ENCODE measurements at places on chromosomes 2 and 18.

DNA sequence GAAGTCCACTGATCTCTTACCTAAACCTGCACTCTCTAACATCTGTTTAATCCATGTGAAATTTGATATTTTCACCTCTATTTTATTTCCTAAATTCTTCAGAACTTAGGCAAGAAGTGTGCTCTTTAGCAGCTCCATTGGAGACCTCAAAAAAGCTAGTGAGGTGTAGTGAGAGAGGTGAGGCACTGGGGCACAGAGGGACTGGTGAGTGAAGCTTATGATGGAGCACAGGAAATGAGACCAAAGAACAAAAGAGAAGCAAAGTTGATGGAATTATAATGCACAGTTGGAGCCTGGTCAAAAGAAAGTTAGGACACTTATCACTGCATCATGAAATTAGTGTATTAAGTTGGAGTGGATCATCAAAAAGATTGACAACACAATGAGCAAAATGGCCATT is 1050.7 kb upstream of the NRXN1 start:
- DNase-seq, result no peak

- no peak for DNase-seq
Observed at GRCh38 chr2:233838726-233839446, 15.4 kb downstream of the HJURP start.

DNA sequence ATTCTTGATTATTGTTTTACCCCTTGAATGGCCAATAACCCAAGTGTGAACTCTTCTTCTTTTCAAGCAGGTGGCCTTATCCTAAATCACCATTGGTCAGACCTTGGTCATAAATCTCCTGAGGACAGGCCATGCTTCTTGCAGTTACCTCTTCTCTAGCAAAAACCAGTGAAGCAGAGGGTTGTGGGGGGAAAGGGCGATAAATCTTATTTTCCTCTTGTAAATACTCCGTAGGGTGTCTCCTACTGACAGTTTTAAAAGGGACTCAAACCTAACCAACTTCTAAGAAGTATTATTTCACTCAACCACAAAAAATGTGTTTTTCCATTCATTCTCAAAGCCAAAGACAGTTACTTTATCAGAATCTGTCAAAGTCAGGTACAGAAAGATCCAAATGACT is 168.1 kb upstream of the RMP24 start:
- no peak for DNase-seq

- DNase-seq, result no peak
Observed at GRCh38 chr2:168138374-168138773, 109.0 kb downstream of the STK39 start.

- DNase-seq, result no peak
Observed at GRCh38 chr18:6639305-6639704, 90.2 kb upstream of the ARHGAP28 start.

DNA sequence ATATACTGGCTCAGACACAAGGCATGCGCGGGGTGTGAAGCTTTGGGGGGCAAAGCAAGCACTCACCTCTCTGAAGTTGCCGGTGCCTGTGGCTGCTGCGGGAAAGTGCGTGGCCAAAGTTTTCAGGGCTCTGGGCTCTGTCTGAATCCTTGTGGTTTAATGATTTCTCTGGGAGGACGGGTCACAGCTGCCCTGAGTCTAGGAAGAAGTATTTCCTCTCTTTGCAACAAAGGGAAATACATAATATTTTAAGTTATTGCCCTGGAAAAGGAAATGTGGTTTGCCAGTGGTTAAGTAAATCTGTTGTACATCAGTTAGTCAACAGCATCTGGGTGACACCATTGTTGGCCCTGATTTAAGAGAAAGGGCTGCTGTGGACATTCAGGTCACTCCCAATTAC is 56.7 kb upstream of the ZDBF2 start:
- no peak for DNase-seq

- no peak for DNase-seq
Observed at GRCh38 chr2:107687073-107687472, 139.6 kb upstream of the RGPD4 start.

- no peak for DNase-seq
Observed at GRCh38 chr2:121873864-121874263, 118.4 kb downstream of the TSN start.

- DNase-seq, result no peak
Observed at GRCh38 chr18:46247942-46248341, 143.8 kb downstream of the HAUS1 start.

DNA sequence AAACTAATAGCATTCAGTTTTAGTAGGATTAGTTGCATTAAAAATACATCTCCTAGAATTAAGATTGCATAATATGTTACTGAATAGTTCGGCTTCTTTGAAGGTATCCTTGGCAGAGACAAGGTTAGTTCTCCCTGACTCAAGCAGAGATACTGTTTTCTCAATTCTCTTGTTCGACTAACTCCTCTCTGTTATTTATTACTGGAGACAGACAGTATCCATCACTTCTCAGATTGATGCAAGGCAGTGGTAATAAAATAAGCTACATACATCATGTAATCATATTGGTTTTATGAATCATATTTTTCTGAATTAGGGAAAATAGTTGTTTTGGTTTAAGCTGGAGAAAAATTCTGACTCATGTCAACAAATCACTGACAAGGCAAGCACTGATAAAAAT is 134.8 kb downstream of the SLC8A1 start:
- DNase-seq, result no peak

- no peak for DNase-seq
Observed at GRCh38 chr2:18900691-18901141, 311.3 kb upstream of the NT5C1B start.

DNA sequence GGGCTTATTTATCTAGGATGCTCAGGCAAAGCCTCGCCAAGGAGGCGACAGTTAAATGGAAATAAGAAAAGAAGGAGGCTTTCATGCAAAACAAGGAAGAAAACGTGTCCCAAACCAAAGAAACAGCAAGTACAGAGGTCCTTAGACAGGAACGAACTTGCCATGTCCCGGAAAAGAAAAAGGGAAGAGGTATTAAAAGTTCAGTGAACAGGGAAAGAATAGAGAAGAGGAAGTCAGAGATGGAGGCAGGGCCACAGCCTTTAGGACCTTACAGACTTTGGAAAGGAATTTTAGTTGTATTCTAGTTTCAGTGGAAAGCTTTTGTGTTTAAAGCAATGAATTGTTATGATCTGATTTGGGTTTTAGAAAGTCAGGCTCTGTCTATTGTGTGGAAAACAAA is 22.1 kb downstream of the IKZF2 start:
- DNase-seq, result no peak

- DNase-seq, result no peak
Observed at GRCh38 chr2:211823886-211824479, 714.6 kb downstream of the ERBB4 start.

DNA sequence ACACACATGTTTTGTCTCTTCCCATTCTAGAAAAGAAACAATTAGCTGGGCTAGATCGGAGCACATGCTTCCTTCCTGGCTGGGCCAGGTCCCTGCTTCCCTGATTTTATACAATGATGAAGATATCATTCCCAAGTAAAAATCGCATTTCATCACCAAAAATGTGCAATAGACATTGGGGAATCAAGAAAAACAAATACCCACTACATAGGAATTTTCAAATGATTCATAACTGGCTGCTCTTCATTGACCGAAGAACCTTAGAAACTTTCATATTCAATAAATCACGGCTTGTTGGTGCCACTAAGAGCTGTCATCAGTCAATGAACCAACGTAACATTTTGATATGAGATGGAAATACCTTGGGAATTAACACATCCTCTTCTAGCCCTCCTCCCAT is 373.6 kb upstream of the TRIB2 start:
- DNase-seq, result no peak

- no peak for DNase-seq
Observed at GRCh38 chr2:67524213-67524612, 127.1 kb downstream of the ETAA1 start.

DNA sequence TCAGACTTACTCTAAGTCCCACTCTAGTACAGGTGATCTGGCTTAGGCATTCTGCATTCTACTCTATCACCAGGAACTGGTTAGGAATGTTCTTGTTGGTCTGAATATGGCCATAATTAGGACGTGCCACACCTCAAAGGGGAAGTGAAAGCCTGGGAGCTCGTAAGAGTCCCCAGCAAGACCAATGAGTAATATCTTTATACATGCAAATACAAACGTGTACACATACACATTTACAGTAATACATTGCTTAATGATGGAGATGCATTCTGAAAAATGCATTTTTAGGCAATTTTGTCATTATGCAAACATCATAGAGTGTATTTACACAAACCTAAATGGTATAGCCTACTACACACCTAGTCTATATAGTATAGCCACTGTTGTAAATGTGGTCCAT is 19.5 kb upstream of the ERCC3 start:
- no peak for DNase-seq

- DNase-seq, result no peak
Observed at GRCh38 chr18:58552057-58552461, 76.8 kb downstream of the ALPK2 start.

DNA sequence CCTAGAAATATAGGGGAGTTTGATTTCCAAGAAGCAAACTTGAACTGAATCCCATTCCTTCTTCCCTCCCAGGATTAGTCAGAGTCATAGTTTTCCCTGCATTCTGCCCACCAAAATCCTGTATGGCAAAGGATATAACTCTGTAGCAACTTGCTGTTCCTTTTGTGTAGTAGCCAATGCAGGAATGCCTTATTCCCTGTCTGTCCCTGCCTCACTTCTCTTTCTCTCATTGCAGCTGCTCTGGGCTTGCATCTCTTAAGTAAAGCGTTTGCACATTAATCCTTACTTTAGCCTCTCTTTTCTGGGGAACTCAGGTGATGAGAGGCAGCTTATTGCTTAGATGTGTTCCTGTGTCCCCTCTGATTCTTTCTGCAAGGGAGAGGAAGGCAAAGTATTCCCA is 333.1 kb upstream of the VWC2L start:
- no peak for DNase-seq

DNA sequence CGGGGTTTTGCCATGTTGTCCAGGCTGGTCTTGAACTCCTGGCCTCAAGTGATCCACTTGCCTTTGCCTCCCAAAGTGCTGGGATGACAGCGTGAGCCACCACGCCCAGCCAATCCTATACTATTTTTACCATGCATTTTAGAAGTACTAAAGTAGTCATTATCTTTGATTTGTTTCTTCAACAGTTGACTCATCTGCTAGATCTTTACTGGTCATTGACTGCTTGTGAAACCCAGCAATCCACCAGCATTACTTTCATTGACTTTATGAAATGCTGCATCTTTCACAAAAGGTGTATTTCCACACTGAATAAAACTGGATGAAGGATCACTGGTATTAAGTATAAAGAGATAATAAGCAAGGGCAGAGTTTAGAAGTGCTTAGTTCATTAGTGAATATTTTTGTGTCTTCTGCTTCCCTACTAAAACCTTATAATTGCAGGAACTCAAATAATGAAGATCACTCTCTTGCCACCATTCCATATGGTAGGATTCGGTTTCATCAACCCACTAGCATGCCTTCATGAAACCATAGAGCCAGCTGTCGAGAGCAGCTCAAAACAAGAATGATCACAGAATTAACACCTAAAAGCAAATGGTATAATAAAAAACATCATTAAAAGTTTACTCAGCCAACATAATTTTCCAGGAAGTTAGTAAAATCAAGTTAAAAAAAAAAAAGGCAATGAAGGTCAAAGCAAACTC is 33.1 kb downstream of the IRS1 start:
- no peak for DNase-seq

- DNase-seq, result no peak
Observed at GRCh38 chr2:9554921-9555296, 721 bp downstream of the ADAM17 start.

DNA sequence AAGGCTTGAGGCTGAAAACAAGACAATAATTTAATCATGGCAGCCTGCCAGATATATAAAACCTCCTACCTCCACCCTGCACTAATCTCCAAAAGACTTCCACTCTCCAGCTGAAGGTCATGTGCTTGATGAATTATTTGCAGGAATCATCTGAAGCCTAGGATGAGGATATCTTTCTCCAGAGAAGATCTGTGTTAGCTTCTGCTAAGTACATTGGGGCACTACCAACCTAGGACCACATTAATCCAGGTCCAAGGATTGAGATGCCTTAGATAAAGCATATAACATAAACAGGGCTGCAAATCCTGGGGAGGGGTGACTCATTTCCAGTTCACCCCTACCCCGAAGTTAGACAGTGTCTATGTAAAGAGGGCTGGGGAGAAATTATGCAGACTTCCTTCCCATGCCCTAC is 80.5 kb upstream of the FRZB start:
- DNase-seq, result no peak

DNA sequence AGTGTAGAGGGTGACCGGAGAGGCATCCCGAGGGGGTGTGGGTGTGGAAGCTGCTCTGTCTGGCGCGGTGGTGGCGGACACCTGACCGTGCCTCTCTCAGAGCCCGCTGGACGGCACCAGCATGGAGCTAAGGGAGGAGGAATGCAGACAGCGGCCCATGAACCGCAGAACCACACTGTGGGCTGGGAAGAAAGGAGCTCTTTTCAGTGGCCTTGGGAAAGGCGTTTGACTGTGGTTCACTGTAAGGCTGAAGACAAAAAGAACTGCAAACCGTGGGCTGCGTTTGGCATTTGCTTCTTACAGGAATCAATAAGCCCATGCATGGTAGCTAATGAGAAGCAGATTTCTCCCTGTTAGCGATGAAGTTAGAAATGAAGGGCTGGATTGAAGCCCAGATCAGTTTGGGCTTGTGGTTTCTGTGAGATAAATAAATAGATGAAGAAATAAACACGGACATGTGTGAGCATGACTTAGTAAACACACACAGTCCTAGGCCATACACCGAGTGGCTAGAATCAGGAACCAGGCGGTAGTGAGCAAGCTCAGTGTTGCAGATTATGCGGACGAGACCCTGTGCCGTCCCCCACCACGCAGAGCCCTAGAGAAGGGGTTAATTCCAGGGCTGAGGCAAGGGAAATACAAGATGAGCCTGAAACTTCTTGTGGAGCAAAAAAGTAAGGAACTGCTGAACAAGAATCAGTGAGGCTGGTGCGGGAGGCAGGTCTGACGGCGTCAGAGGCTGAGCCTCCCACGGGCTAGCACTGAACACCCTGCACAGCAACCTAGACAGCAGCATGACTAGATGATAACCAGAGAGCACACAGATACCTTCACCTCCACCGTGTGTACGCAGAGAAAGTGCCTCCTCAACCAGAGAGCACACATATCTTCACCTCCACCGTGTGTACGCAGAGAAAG is 29.3 kb upstream of the NFATC1 start:
- no peak for DNase-seq
